ENCODE measurements at places on chromosomes 16 and 17.
A peak's percentile ranks its signal among the peaks of the same experiment; 100 is the strongest.

DNA sequence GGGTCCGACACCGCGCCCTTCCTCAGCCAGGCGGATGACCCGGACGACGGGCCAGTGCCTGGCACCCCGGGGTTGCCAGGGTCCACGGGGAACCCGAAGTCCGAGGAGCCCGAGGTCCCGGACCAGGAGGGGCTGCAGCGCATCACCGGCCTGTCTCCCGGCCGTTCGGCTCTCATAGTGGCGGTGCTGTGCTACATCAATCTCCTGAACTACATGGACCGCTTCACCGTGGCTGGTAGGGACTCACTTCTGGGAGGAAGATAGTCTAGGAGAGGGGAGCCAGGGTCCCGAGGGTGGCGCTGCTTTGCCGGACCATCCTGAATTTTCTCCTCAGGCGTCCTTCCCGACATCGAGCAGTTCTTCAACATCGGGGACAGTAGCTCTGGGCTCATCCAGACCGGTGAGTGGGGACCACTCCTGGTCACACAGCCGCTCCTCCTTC is 601 bp downstream of the SPNS1 start:
- no peak for DNase-seq

DNA sequence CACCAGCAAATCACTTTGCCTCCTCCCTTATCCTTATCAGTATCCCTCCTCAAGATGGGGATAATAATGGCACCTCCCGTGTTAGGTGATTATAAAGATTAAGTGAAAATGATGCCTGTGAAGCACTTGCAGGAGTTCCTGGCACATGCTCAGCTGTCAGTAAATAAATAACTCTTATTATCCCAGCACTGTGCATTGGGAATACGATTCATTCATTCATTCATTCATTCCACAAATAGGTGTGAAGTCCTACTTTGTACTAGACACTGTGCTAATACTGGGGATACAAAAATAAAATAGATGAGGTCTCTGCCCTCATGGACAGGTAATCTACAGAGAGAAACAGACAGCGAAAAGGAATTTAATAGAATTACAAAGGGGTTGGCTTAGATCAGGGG is 2.0 kb downstream of the XYLT2 start:
- DNase-seq, result no peak

GRCh38 chr16:86934581-86935375 is 356.4 kb downstream of the FOXL1 start:
- DNase-seq, result no peak

GRCh38 chr17:37466471-37466870 is 23.2 kb upstream of the DUSP14 start:
- DNase-seq, result peak; percentile 79

GRCh38 chr16:27972500-27972899 is 91.0 kb downstream of the GSG1L start:
- peak; percentile 59 for DNase-seq

DNA sequence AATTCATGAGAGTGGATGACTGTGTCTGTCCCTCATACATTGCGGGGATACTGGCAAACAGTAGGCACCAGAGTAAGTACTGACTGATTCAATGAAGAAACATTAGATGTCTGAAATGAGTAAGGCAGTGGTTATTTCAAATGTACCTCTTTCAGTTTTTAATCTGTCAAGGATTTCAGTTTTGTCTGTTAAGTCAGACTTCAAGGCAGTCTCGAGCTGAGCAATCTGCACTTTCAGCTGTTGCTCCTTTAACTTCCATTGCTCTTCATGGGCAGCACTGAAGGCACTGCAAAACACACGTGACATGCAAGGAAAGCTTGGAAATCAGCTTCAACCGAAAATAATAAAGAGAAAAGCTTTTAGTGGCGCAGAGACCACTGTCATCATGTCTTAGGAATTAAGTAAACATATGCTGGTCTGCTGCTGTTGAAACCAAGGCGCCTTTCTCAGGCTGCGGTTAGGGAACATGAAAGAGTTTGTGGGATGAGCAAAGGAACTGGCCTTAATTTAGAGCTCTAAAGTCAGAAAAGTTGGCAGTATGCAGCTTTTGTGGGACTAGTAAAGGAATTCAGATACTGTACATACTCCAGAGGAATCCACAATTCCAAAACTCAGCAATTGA is 38.8 kb downstream of the RPGRIP1L start:
- no peak for DNase-seq

DNA sequence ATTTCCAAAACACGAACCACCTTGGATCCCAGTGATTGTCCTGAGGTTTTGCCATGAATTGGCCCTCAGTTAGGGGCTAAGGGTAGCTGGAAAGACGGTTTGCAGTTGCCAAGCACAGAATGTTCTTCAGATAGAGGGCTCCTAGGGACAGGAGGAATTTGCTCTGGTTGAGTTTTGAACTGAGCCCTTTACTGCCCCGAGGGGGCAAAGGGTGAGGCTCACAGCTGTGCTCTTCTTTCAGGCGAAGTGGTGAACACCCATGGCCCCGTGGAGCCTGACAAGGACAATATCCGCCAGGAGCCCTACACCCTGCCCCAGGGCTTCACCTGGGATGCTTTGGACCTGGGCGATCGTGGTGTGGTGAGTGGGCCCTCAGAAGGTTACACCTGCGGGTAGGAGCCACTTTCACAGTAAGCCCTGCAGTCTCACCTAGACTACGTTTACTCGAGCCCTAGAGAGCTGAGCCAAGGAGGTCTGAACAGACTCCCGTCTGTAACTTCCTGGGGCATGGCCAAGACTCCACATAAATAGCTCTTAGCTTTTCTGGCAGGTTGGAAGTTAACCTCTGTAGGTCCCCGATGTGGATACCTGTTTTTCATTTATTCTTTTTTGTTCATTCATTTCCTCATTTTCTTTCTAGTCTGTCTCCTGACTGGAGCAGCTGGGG is 32.5 kb downstream of the NMT1 start:
- DNase-seq, result no peak

GRCh38 chr17:30274887-30275286 is 16.9 kb downstream of the BLMH start:
- no peak for DNase-seq

Measured in SW480 (cell line).